ENCODE measurements at places on chromosomes 1 and 21.

DNA sequence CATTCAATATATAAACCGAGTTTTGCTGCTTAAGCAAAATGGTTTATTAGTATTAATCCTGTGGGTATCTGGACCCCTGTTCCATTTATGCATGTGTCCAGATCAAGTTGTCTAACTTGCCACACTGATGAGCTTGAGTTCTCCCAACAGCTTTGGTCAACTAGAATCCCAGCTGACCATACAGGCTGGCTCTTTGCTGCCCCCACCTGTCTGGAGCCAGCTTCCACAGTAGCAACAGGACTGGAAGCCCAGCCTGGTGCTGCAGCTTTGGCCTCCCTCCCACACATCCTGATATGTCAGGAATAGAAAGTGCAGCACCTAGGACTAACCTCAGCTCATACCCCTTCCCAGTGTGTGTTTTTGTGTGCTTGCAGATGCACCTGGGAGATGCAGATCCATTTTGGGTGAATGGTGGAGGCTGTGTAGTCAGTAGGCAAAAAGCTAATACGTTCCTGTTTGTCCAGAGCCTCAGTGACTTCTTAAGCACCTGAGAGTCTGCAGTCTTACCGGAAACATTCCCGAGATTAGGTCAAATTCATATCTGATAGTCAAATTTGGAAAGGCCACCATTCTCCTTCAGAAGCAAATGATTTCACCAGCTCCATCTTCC lies 40.9 kb upstream of the BEND5 start:
- peak; percentile 63 for DNase-seq

DNA sequence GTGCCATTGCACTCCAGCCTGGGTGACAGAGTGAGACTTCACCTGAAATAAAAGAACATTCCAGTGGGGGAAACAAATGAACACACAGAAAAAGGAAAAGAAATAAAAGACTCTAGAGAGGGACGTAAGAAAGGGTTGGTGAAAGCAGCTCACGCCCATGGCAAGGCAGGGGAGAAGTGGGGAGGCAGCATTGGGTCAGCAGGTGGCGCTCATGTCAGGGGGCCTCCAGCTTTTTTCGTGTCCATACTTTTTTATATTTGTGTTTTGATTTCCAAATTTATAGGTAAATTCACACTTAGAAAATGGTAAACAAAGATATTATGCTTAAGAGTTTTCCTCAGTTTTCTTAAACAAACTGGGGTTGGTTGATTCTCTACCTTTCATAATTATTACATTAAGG lies 45.5 kb downstream of the VPS13D start:
- DNase-seq: peak; percentile 71

GRCh38 chr1:35499652-35500176 lies 57.5 kb downstream of the KIAA0319L start:
- DNase-seq: peak; percentile 69

DNA sequence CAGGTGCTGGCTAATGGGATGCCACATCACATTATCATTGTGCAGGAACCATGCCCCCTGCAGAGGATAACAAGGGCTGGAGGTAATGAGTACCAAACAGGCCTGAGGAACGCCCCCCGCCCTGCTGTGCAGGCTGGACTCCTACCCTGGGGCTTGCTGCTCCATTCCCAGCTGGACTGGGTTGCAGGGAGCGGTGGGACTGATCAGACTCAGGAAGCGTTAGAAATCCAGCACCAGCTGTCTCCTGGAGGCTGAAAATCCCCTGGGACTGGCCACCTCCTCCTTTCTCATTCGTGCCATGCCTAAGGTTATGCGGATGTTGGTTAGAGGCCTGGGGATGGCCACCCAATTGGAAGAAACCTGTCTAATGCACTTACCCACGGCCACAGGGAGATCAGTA lies 36.9 kb upstream of the POU3F1 start:
- no peak for DNase-seq

DNA sequence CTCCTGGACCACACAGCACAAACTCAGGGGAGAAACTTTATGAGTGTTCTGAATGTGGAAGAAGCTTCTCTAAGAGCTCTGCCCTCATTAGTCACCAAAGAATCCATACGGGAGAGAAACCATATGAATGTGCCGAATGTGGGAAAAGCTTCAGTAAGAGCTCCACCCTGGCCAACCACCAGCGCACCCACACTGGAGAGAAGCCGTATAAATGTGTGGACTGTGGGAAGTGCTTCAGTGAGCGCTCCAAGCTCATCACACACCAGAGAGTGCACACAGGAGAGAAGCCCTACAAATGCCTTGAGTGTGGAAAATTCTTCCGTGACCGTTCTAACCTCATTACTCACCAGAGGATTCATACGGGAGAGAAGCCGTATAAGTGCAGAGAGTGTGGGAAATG lies 22.5 kb downstream of the ZSCAN20 start:
- no peak for DNase-seq

Data from D341Med (cell line).